ENCODE measurements at places on chromosomes 4 and X.

DNA sequence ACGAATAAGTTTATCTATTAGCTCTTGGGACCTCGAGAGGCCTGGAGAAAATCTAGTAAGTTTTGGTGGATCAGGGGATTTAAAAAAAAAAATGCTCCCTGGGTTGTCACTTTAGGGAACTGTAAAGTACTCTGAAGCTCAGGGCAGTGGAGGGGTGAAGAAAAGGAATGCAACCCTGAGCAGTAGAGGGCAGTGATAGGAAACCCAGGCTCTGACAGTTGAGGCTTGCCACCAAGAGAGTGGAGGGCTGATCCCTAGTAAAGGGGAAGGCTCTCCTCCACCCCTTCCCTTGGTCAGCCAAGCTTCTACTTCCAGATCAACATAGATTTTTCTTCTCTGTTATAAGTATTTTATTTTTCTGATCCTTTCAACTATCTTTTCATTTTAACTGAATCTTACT lies 73.1 kb downstream of the FBXO8 start:
- no peak for DNase-seq

GRCh38 chr4:128525992-128526630 lies 238.5 kb upstream of the PGRMC2 start:
- no peak for DNase-seq

- no peak for DNase-seq
Observed at GRCh38 chr4:123673971-123674370, 277.4 kb downstream of the SPRY1 start.

- peak; percentile 38 for DNase-seq
Observed at GRCh38 chr4:122577808-122578781, 42.8 kb downstream of the IL21 start.

DNA sequence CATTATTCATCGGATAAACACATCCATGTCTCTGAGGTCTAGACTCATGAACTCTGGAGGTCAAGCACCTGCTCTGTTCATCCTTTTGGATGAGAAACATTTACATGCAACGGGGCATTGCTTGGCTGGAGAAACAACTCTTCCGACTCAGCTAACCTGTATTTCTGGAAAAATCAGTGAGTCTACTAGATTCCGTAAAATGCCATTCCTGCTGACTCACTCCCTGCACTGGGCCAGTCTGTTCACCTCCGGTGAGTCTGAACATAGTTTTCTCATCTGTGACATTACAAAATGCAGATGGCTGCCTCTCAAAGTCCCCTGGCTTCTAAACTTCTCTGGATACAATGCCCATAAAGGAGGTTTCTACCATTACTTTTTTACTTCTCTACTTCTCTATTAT lies 185.7 kb upstream of the HS3ST1 start:
- no peak for DNase-seq

- DNase-seq, result no peak
Observed at GRCh38 chrX:140475025-140475424, 29.8 kb downstream of the SOX3 start.

DNA sequence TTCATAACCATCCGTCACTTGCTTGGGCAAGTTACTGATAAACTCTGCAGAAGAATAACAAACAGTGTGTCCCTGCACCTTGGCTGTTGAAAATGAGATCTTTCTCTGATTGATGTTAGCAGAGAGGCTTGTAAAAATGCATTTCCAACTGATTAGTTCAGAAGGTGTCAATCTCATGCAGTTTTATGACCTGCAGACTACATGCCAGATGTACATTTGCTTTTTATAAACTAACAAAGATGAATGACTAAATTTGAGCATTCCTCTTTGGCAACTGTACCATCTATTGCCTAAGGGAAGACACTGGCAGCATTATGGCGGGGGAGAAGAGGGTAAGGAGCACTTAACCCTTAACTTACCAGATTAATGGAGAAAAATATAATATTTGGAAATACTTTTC lies 192.8 kb downstream of the DCTD start:
- no peak for DNase-seq

- DNase-seq, result no peak
Observed at GRCh38 chr4:98482847-98483806, 175.3 kb downstream of the TSPAN5 start.

DNA sequence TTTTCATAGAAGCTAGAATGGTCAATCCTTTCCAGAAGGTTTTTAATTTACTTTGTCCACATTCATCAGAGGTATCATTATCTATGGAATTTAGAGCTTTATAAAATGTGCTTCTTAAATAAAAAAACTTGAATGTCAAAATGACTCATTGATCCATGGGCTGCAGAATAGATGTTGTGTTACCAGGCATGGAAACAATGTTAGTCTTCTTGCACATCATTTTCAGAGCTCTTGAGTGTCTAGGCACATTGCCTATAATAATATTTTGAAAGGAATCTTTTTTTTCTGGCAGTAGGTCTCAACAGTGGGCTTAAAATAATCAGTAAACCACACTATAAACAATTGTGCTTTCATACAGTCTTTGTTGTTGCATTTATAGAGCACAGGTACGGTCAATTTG lies 200.3 kb downstream of the FAT4 start:
- DNase-seq, result no peak

GRCh38 chrX:105781804-105782203 lies 40.5 kb upstream of the NRK start:
- peak; percentile 65 for DNase-seq

DNA sequence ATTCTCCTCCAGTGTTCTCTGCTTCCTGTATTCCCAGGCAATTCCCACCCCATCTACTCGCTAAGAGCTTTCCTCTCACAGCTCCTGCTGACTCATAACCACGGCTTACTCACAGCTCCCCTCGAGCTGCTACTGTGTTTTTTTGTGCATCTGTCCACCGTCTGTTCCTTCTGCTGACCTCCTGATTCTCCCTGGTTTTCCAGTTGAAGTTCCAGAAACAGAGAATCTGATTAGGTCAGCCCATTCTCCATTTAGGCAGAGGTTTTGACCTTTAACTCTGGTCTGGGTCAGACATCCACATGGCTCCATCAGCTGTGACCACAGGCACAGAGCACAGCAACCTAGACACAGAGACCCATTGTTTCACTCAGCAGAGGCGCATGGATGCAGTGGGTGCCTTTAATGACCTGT lies 5.5 kb upstream of the SMIM20 start:
- no peak for DNase-seq

DNA sequence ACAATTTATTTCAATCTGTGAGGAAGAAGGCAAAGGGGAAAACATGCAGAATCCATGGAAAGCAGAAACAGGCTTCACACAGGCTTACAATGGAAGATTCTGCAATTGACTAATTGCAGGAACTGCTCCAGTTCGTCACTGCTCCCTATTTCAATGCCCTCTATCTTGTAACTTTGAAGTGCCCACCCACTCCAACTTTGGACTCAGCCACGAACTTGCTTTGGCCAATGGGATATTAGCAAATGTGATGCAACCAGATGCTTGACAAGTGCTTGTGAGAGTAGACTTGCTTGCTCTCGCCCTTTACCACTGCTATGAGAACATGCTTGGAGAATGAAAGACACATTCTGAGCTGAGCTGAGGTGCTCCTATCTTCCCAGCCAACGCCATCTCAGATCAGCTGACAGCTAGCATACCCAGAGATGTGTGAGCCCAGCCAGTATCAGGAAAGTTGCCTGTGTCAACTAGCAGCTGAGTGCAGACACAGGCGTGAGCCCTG lies 105.7 kb upstream of the PTCHD1 start:
- no peak for DNase-seq

- DNase-seq, result no peak
Observed at GRCh38 chr4:128879971-128880370, 70.5 kb downstream of the JADE1 start.

- no peak for DNase-seq
Observed at GRCh38 chrX:35432056-35432455, 366.1 kb upstream of the MAGEB16 start.

DNA sequence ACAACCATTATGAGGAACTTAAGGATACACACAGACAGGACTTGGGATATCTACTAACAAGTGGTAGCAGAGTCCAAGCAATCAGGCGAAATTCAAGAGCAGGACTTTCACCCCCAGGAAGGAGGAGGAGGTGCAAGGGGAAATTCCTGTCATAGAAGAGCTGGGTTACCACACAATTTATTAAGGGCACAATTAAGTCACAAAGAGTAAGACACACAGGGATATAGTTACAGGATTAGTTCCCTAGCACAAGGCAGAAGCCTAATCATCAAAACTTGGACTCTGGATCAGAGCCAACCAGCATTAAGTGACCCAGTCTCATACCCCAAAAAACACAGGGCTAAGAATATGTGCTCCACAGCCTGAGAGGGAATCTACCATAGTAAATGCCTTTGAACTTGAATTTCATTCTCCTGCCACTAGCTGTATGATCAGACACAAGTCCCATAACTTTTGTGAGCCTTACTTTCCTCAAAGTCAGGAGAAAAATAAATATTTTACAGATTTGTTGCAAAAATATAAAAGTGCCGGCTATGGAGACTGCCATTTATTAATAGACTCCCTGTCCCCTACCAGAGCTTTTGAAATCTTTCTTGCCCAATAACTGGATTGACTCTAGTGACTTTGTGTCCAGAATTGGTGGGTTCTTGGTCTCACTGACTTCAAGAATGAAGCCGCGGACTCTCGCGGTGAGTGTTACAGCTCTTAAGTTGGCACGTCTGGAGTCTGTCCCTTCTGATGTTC lies 87.0 kb downstream of the SYNPO2 start:
- DNase-seq, result no peak

- no peak for DNase-seq
Observed at GRCh38 chr4:129446074-129446473, 350.1 kb downstream of the C4orf33 start.

DNA sequence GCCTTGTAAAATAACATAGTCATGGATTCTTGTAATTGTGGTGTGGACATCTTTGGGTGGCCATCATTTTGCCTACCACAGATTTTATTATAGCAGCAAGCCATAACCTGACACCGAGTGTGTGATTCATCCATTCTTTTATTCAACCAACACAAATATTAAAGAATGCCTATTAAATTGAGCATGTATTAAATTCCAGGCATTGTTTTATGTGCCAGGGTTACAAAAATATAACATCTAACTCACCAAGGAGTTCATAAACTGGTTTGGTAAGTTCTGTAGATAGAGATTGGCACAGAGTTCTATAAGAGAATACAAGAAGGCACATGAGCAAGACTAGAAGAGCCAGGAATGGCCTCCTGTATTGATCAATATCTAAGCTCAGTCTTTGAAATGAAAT lies 18.0 kb downstream of the NBDY start:
- DNase-seq, result no peak

DNA sequence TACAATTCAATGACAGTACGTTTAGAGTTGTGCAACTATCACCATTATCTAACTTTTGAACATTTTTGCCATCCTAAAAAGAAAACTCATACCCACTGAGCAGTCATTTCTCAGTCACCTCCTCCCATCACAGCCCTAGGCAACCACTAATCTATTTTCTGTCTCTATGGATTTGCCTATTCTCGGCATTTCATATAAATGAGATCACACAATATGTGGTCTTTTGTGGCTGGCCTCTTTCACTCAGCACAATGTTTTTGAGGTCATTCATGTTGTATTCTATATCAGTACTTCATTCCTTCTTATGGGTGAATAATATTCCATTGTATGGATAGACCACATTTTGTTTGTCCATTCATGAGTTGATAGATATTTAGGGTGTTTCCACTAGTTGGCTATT lies 103.0 kb downstream of the PPEF1 start:
- DNase-seq, result no peak

GRCh38 chrX:55598333-55598732 lies 24.9 kb upstream of the FOXR2 start:
- DNase-seq, result no peak

DNA sequence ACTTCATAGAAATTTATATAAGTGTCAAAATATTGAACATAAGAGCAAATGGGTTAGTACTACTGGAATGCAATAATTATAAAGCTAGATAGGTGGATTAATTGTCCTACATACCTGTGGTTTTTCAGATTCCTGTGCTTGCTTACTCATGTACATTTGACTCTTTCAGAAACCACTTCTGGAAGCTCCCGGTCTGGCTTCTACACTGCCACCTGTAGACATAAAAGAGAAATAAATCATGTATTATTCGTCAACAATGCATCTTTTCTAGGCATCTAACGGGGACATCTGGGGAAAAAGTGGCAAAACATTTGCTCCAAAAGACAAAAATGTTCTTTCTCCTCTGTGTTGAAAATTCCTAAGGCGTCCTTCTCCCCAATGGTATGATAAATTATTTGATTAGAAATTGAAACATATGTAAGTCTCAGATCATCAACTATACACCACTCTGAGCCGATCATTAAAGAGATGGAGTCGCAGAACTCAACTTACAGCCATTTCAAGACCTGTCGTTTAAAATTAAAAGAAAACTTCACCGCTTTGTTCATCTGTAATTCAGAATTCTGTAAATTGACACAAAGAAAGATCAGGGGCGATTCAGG lies 648.7 kb upstream of the DIPK2B start:
- no peak for DNase-seq

DNA sequence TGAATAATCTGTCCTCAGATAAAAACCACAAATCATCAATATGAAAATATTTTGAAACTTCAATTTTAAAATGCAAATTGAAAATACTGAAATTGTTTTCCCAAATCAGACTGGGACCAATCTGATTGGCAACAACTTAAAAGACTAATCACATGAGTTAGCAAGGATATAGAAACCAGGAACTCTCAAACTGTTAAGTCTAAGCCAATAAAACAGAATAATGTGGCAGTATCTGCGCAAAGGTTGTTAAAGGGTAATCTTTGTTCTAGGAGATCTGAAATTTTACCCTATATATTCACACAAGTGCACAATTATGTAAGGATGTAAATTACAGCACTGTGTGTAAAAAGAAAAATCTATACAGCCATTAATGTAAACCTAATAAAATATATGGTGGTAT lies 29.7 kb downstream of the EIF4E start:
- DNase-seq, result no peak

GRCh38 chr4:39367166-39367565 lies 1.0 kb upstream of the RFC1 start:
- DNase-seq, result no peak

GRCh38 chr4:86500527-86500926 lies 93.6 kb upstream of the PTPN13 start:
- DNase-seq, result no peak

- DNase-seq, result no peak
Observed at GRCh38 chr4:91488946-91489345, 814.8 kb upstream of the GRID2 start.

GRCh38 chrX:29851857-29852605 lies 363.3 kb upstream of the MAGEB2 start:
- no peak for DNase-seq

GRCh38 chrX:24282381-24283126 lies 31.3 kb downstream of the SUPT20HL2 start:
- DNase-seq, result no peak

GRCh38 chr4:121155893-121156292 lies 8.2 kb downstream of the TNIP3 start:
- no peak for DNase-seq

GRCh38 chrX:84876876-84877275 lies 126.8 kb upstream of the APOOL start:
- DNase-seq, result no peak

DNA sequence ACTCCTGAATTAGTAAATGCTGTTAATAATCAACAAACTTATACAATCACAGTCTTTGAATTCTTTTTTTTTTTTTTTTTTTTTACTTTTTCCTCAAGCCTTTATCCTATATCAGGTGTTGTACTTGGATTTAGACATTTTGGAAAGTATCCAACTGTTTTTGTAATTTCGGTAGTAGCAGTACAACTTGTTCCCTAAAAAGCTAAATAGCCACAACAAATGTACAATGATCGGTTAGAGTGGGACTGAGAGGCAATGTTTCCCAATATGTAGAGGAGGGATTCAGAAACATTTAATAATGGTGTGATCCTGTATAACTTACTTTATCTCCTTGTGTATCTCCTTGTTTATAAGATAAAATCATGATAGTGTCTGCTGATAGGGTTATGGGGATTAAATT lies 343.1 kb downstream of the GRID2 start:
- no peak for DNase-seq

- no peak for DNase-seq
Observed at GRCh38 chr4:64564126-64564525, 154.9 kb upstream of the TECRL start.
